ENCODE measurements at places on chromosomes 3 and 15.

- DNase-seq, result no peak
Observed at GRCh38 chr3:138363322-138363721, 14.9 kb downstream of the MRAS start.

- no peak for DNase-seq
Observed at GRCh38 chr3:105352976-105353375, 13.7 kb upstream of the ALCAM start.

DNA sequence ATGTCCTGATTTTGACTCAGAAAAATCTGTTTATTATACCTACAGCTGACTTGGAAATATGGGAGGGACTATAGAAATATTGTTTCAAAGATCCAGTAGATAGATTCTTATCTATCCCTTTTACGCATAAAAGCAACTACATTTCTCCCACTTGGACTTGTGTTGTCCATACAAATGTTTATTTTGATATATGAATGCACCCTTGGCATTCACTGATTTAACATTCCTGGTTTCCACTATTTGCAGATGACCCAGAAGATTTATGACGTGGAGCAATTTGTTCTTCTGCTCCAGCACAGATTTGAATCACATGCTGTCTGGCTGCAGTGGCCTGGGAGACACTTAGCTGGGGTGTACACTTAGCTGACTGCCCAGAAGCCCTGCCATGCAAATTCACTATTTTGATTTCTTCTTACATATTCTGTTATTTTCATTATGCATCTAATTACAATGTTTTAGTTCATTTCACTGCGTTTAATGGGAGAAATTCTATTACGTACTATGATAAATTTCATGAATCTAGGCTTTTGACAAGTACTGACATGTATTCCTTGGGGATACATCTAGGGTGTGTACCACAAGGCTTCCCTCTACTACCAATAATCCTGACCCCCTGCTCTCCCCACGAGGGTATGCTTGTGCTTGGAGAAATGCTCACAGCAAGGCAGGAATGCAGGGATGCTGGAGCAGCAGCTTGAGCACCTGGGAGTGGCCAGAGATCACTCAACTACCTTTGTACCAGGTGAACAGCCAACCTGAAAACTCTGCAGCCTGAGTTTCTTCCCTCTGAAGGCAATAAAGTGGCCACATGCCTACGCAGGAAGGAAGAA lies 223.6 kb upstream of the TBL1XR1 start:
- no peak for DNase-seq

- DNase-seq, result no peak
Observed at GRCh38 chr3:114128231-114128630, 50.6 kb downstream of the DRD3 start.

- no peak for DNase-seq
Observed at GRCh38 chr15:25690673-25691543, 172.2 kb downstream of the ATP10A start.

Data from stimulated activated CD8-positive, alpha-beta memory T cell treated with anti-CD3 and anti-CD28 coated beads, Interleukin-7, amount 100 ng/mL, for 4 hours (primary cell).